AG04449 (cell line): ENCODE measurements at places on chromosomes 12 and 14.

DNA sequence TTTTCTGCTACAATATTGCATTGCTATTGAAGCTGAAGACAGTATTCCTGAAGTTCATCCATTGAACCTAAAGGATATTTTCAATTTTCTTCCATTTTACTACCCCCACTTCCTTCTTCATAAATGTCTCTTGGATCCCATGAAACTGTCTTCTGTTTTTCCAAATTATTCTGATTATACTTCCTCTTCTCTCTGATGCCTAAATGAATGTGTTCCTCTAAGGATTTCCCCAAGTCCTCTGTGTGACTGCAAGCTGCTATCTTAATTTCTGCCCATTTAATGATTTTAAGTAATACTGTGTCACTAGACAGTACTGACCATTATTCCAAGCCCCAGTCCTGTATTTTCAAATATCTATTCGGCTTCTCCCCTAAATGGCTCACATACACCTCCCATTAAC lies 102.9 kb downstream of the TAOK3 start:
- no peak for DNase-seq

DNA sequence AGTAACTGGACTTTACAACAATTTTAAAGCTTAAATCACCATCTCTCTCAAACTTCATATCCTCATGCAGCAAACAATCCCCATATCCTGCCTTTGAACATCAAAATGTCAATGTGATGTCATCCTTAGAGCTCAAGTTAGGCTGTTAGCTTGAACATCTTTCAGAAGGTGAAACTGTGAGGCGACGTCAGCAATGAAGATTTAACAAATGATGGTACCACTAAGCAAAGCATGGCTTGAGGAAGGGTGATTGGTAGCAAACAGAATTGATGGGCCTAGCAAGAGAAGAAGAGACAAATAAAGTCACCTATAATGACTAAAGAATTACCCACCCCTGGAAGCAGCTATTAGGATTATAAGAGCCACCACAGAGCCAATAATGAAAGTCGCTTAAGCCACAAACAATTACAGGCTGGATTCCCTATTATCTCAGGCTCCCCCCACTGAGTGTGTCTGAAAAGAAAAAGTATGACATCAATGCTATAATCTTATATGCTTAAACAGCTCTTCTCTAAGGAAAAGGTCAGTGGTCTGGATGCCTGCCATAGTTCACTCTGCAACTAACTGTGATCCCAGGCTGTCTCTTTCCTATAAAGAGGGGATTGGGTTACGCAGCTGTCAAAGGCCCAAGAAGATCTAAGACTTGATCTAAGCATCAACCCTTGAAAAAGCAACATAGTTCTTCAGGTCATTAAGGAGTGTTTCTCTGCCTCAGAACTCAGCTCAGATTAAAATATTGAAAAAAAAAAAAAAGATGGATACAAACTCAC lies 18.1 kb downstream of the EGLN3 start:
- no peak for DNase-seq

DNA sequence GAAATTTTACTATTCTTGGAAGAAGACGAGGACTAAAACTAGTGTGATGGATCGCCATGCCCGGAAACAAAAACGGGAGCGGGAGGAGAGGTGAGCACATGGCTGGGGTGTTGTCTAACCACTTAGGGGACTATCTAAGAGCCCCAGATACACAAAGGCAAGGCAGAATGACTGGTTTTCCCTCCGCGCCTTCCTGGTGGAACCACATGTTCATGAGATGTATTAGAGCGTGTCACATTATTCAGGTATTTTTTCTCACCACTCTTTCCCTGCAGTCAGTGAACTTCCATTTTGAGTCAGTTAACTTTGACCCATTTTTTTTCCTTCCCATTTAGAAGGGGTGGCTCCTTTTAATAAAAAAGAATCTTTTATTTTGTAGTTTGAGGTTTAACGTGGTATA lies 68.8 kb upstream of the TRAF3 start:
- DNase-seq: no peak

GRCh38 chr12:105622220-105622619 lies 291.7 kb downstream of the C12orf75 start:
- DNase-seq: no peak

DNA sequence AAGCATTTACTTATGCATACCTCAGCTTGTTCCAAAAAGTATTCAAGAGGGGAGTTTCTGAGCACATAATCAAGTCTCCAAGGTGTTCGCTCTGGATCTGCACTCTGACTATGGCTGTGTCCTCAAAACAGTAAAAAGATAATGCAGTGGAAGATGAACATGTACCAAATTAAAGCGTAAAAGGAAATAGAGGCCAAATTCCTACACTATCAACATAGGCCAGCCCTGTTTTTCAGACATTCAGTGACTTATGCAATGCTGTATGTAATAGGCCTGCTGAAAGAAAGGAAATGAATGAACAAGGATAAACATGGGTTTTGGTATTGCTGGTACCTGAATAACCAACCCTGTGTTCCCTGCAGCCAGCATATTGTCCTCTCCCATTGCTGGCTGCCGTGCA lies 115.7 kb downstream of the SAMD4A start:
- DNase-seq: no peak

DNA sequence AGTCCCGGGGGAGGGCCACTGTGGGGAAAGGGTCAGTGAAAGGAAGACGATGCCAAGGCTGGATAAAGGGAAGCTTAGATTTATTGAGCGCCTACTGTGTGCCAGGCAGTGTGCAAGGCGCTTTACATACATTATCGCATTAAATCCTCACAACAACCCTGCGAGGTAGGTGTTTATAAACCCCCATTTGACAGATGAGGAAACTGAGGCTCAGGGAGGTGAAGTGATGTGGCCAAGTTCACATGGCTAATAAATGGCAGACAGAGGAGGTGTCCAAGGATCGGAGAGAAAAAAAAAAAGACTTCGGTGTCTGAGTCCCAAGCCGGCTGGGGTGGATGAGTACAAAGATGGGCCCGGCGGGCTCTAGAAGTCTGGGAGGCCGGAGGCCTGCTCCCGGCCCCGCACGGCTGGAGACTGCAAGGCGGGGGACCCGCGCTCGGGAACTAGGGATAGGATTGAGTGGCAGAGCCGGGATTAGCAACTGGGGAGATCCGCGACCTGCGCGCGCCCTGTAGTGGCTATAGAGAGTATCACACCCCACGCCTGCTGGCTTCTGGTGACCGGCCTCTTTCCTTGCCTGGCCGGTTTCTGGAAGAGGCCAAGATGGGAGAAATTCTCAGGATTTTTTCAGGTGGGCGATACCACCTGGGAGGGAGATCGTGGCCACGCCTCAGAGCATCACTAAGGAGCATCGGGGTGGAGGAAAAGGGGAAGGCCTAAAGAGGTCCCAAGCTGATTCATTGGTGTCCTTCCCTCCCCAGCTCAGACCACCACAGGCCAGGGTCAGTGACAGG lies 3.9 kb downstream of the DDN start:
- DNase-seq: no peak

GRCh38 chr12:51972849-51973273 lies 21.4 kb downstream of the ACVR1B start:
- no peak for DNase-seq

DNA sequence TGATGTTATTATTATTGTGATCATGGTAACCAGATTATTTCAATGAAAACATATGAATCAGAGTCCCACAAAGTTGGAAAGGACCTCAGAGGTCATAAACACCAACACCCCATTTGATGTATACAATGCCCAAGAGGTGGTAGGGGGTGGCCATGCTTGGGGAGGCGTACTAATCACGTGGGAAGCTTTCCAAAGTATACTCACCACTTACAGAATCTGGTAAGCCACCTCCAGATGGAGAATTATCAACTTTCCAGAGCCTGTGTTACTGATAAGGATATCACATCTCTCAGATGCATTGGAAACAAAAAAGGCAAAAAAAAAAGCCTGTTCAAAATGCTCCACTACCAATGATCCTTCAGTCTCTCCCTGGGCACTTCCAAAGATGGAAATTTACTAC lies 8.4 kb downstream of the DAD1 start:
- no peak for DNase-seq

DNA sequence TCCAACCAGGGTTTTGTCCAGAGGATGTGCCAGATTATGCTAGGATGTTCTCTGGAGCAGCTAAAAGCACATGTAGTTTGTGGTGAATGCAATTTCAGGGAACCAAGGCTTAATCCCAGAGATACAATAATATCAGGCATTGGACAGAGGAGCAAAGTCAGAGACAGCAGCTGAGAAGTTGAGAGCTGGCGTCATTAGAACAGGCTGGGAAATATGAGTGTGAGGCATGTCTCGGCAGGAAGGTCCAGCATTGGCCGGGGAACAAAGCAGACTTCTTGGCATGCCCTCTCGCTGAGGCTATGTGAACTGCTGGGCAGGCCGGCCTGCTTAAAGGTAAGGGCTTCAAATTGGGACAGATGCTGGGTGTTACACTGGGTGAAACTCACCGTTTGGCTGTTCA lies 125.4 kb downstream of the CAND1 start:
- DNase-seq: no peak

DNA sequence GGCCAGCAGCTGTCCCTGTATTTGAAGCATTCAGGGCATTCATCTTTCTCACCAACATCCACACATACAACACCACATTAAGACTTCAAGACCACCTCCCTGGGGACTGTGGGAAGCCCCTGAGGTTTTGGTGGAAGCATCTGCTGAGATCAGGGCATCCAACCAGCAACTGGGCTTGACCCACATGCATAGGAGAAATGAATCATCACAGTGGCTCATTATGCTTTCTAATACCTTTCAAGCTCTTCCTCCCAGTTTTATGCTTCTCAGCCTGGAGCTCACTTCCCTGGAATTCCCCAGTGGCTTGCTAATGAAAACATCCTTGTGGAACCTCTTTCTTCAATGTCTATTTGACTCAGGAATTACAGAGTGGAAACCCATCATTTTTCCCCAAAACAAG lies 21.4 kb upstream of the CMKLR1 start:
- DNase-seq: no peak

GRCh38 chr12:129300011-129300410 lies 446.7 kb downstream of the GLT1D1 start:
- no peak for DNase-seq

GRCh38 chr12:75172611-75173010 lies 37.0 kb downstream of the KCNC2 start:
- no peak for DNase-seq

DNA sequence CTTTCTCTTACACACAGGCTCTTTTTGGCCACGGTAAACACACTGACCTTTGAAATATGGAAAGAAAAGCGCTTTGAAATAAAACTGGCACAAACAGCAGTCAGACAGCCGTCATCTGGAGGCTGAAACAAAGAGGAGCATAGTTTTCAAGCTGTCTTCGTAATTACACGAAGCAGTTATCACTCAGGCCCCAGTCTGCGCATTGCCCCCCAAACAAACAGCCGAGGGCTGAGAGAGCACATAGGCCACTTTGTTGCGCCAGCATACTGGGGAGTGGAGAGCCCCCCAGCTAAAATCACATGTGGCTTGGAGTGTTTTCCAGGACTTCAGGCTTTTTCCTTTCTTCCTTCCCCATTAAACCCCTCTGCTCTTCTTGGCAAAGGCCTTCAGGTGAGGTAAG lies 142.9 kb upstream of the BTG1 start:
- DNase-seq: no peak

GRCh38 chr12:75577812-75578211 lies 66.4 kb upstream of the KRR1 start:
- no peak for DNase-seq

- no peak for DNase-seq
Observed at GRCh38 chr12:47910486-47910885, 5.7 kb upstream of the VDR start.

- DNase-seq: no peak
Observed at GRCh38 chr12:124852911-124853427, 10.7 kb downstream of the SCARB1 start.

GRCh38 chr14:51824191-51824590 lies 36.2 kb upstream of the GNG2 start:
- DNase-seq: no peak

DNA sequence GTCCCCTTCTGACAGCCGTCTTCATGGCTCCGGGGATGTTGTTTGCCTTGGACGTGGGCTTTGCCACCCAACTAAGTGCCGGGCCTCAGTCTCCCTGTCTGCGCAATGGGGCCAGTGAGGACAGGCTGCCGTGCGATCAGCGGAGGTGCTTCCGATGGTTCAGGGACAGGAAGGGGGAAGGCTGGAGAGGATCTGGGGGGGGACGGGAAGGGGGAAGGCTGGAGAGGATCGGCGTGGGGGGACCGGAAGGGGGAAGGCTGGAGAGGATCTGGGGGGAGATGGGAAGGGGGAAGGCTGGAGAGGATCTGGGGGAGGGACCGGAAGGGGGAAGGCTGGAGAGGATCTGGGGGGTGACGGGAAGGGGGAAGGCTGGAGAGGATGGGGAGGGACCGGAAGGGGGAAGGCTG lies 3.4 kb downstream of the MMP17 start:
- peak; percentile 58 for DNase-seq

- DNase-seq: no peak
Observed at GRCh38 chr14:58395812-58396788, at the start of gene TOMM20L. TOMM20L (plus strand) TSS chr14:58395930; CDS start chr14:58395958, 28 bp downstream.

DNA sequence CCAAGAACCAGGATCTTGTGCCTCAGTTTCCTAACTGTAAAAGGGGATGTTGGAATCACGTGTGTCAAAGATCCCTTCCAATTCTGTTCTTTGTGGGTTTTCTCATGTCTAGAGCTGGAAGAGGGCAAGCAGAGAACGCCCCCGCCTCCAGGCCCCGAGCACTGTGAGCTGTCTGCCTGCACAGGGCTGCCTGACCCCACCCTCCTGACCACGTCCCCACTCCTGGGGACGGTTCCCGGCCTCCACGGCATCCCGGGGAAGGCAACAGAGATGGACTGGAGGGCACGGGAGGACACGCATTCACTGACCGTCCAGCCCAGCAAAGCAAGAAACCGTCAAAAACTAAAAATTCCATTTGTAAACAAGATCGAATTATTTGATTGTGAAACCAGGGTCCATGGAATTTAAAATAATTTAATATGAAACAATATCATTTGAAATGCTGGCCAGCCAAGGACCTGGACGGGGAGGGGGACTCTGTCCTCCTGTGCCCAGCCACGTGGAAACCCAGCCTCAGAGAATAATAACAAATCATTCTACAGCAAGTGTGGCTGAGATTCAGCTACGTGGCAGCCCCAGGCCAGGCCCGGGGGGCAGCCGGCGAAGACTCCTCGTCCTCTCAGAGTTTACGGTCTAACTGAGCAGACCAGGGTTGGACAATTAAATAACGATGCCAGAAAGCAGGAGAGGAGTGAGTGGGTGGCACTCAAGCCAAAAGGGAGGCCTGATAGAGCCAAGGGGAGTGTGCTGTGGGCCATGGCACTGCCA lies 87.3 kb upstream of the DIO3 start:
- DNase-seq: no peak
